Suppressor macrophage treated with lipopolysaccharide for 1 hour (primary cell): ENCODE measurements at places on chromosomes 4 and X.

DNA sequence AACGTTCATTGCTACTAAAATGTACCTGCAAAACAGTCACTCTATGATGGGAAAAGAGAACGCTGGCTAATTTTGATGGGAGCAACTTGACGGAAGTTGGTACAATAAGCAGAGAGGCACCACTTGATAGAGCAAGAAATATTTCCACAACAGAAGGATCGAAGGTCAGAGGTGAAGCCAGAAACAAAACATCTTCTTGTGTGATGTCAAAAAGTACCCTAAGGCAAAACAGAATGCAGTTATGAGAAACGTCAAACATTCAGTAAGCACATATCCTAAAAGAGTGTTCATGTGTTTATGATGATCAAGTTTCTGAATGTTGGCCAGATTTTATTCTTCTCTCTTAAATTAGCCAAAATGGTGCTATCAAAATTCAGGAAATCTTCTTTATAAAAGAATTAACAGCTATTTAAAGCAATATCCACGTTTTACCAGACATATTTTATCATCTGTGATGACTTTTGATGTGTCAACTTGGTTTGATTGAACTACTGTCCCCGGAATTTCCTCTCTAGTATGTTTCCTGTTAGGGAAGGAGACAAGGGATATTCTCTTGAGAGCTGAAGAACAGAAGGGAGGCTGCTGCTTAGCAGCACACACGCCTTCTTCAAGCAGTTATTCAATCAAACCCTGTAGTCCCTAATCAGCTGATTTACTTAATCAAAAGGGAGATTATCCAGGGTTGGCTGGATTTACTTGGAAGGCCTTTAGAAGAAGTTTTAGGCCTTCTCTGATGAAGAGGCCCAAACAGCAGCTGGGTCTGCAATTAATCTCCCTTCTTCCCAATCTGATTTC, 15.7 kb downstream of the AASDH start:
- DNase-seq, result no peak

- no peak for DNase-seq
Measured at GRCh38 chr4:83782591-83782990, 246.7 kb downstream of the GPAT3 start.

DNA sequence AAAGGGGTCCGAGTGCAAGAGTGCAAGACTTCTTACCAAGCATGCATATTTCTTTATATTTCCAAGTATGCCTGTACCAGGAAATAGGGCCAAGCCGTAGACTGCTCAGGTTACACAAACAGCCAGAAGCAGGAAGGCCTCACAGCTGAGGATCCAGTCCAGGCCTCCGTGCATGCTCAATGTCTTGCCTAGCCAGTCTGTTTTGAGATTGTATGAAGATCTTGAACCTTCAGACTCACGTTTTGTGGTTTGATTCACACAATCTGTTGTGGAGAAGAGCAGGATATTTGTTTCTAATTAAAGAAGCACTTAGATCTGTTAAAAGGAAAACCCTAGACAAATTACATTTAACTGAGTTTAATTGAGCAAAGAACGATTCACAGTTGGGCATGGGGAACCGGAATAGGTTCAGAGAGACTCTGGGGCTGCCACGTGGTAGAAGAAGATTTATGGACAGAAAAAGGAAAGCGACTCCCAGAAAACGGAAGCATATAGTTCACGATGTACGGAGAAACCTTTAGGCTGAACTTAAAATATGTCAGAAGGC, 1.2 kb downstream of the MGST2 start:
- DNase-seq, result peak; percentile 58

DNA sequence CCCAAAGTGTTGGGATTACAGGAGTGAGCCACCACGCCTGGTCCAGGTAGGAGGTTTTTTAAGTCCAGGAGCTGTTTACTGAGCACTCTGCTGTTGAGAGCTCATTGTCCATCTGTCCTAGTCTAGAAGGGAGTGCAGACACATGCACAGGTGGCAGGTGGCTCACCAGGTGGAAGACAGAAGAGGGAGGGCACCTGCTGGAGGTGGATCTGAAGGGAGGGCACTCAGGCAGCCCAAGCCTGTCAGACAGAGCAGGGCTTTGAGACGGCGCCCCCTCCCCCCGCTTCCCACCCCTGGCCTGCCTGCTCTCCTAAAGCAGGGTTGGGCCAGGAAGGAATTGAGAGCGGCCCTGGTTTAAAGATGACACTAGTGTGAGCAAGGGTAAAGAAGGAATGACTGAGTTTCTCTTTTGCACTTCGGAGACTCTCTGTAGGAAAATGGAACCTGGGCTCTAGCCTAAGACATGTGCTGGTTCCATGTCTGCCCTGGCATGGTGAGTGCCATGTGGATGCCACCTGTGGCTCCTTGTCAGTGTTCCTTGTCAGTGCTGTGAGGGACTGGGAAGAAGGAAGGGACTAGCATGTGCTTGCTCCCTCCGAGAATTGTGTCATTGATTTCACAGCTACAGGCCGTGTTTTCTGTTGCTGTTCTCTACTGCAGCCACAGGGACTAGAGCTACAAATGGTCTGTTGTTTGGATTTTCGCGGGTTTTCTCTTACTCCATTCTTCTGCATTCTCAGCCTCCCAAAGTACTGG, 108.6 kb downstream of the TNIP2 start:
- no peak for DNase-seq

DNA sequence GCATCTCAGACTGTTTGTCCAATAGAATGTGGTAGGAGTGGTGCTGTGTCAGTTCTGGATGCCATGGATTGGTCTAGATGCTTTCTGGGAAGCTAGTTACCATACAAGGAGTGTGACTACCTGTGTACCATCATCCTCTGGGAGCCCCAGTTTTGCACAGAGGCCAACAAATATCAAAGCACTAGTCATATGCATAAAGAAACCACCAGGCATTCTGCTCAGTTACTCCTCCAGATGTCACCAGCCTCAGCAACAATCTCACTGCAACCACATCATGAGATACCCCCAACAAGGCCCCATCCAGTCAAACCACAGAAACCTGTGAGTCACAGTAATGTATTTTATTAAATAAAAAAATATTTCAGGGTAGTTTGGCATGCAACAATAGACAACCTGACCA, 435.8 kb upstream of the CPEB2 start:
- DNase-seq, result no peak

DNA sequence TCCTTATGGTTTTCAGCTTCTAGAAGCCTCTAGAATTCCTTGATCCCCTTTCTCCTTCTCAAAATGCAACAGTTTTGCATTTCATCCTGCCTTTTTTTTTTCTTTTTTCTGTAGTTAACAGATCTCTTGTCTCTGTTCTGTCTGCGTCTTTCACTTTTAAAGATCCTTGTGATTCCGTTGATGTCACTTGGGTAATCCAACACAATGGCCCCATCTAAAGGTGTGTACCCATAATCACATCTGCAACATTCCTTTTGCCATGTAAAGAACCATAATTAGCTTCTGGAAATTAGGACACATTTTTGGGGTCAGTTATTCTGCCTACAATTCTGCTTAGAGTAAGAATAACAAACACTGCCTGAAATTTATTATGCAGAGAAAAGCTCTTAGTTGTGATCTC, 1180.9 kb upstream of the ADGRL3 start:
- no peak for DNase-seq

DNA sequence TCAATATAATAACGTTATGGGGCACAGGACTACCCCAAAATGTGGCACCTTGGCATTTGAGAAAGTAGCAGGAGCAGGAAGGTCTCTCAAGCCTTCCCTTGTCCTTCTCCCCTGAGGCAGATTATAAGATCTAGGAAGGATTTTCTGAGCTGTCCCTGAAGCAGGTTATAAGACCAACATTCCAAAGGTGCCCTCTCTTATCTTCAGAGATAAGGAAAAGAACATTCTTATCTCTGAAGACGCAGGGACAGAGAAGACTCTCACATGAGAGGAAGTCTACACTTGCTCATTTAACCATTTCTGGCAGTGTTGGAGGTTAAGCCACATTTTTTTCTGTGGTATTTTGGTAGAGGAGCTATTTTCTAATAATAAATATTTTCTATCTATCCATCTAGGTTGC, 437.9 kb upstream of the MAOA start:
- DNase-seq, result no peak

- no peak for DNase-seq
Measured at GRCh38 chr4:17771284-17771908, 10.0 kb downstream of the FAM184B start.

DNA sequence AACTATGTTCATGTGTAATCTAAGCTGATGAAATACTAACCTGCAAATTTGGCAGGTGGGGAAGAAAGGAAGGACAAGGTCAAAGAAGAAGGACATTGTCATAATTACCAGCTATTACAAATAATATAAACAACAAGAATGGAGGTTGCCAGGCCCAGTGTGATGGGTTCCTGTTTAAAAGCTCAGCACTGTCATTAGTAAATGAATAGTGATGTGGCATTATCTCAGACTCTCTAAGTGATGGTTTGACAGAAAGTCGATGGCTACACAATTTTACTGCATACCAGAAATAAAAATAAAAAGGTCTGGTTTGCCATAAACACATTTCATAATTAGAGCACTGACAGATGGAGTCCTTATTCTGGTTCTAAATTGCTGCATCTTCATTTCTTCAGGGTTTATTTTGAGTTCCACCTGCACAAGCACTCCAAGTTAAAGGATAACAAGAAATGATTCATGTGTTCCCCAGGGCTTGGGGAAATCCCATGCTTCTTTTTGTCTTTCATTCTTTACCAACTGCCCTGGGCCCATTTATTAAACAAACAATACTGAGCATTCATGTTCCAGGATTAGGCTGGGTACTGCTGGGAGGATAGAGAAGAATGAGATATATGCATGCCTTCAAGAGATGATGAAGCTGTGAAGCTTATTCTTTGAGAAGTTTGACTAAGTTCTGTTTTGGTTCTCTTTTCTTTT, 367.8 kb upstream of the RASGEF1B start:
- no peak for DNase-seq

- DNase-seq, result no peak
Measured at GRCh38 chr4:7353846-7354610, 80.7 kb downstream of the PSAPL1 start.

DNA sequence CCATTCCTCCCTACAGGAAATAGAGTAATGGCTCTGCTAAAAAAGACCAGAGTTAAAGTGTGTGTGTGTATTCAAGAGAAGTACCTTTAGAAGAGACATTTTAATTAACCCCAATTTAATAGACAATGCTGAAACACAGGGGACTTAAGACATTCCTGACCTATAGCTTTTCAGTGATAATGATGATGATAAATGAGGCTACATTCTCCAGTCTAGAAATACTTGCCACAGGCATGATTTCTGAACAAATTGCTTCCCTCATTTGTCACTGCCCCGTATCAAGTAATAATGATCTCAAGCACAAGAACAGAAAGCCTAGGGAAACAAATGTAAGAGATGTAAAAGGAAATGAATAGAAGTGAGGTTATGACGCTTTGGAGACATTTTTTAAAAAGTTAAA, 117.1 kb downstream of the UNC5C start:
- DNase-seq, result no peak

DNA sequence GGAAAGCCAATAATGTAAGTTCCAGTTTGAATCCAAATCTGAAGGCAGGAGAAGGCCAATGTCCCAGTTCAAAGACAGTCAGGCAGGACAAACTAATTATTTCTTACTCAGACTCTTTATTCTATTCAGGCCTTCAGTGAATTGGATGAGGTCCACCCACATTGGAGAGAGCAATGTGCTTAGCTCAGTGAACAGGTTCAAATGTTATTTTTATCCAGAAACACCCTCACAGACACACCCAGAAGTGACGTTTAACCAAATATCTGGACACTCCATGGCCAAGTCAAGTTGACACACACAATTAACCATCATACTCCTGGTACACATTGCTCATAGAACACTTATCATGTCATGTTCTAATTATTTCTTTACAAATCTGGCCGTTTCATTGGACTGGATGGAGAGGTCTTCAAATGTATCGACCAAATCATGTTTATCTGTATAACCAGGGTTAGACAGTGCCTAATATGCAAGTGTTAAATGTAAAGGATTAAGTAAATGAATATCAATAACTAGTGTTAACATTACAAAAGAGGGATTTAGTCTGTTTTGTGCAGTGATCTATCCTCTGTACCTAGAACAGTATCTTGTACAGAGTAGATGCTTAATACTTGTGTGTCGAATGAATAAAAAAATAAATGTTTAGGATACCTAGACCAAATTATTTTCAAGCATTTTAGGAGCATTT, 27.1 kb upstream of the XK start:
- no peak for DNase-seq

DNA sequence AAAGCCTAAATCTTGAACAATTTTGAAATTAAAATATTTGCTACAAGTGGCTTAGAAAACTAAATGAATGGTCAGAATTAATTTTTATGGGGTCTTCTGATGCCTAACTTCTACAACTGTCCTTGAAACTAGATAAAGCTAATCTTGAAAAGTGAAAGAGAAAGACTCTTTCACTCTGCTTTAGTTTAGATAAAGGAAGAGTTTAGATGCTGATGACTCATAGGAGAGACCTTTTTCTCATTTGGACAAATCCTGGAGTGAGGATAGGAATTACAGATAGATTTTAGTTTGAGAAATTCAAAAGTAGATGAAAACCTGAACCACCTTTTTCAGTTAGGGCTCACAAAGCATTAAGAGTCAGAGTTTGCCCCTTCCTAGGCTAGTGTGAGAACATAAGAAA, 342.3 kb upstream of the GRID2 start:
- DNase-seq, result no peak

DNA sequence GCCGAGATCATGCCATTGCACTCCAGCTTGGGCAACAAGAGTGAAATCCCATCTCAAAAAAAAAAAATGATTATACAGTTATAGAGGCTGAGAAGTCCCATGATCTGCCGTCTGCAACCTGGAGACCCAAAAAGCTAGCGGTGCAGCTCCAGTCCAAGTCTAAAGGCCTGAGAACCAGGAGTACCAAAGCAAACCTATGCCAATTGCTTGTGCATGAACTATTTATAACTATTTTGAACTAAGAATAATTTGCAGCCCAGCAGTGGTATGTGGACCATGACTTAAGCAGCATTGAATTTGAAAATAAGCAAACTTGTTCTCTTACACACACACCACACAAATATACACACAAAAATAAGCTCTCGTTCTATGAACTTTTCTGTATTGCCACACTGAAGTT, 51.8 kb downstream of the TASL start:
- no peak for DNase-seq

DNA sequence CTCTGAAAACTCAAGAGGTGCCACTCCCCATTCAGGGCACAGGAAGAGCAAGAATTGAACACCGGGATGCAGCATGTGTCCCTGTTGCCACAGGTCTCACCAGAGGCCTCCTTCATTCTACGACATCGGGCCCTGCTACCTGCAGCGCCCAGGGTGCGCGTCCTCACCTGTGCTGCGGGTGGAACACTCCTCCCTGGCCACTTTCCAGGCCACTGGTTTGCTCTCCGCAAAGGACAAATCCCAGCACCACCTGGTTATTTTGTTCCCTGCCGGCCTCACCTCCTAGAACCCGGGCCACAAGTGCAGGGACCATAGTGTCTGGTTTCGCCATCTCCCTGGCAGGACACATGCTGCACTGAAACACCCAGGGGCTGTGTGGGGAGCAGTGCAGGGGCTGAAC, 14.3 kb upstream of the FAM3A start:
- no peak for DNase-seq

DNA sequence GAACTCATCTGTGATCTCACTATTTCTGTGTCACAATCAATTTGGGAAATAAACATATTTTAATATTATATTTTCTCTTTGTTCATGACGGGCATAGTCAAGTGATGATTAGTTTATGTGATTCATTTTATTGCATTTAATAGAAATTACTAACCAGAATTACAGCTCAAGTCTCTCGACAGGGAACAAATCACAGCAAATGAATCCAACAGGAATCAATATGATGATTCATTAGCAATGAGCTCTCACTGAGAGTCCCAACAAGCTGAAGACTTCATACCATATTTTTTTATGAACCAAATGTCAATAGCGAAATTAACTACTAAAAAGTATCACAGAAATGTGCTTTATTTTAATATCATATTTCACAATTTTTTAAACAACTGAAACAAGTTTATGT, 649.7 kb downstream of the GRID2 start:
- DNase-seq, result no peak
